ENCODE measurements at places on chromosomes 3 and 15.

- no peak for DNase-seq
Measured at GRCh38 chr15:43879386-43880355, 52.9 kb downstream of the WDR76 start.

DNA sequence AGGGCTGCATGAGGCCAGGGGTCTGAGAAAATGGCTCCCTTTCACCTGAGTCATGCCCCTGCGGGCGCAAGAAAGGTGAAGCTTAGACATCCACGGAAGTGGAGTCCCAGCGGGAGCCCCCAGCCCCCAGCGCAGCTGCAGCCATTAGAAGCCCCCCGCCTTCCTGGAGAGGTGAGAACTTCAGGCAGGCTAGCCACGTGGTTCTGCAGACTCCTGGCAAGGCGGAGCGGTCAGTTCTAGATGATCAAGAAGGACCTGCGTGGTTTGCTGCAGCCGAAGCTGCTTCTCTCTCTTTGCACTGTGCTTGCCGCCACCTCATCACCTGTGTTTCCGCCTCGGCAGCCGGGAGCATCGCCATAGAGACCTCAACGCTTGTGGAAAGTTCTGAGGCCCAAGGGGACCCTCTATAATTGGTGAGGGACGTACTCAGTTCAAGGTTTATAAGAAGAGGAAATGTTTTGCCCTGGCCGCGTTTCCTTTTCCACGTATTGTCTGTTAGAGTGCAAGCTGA lies 15.8 kb upstream of the KCNMB3 start:
- no peak for DNase-seq

DNA sequence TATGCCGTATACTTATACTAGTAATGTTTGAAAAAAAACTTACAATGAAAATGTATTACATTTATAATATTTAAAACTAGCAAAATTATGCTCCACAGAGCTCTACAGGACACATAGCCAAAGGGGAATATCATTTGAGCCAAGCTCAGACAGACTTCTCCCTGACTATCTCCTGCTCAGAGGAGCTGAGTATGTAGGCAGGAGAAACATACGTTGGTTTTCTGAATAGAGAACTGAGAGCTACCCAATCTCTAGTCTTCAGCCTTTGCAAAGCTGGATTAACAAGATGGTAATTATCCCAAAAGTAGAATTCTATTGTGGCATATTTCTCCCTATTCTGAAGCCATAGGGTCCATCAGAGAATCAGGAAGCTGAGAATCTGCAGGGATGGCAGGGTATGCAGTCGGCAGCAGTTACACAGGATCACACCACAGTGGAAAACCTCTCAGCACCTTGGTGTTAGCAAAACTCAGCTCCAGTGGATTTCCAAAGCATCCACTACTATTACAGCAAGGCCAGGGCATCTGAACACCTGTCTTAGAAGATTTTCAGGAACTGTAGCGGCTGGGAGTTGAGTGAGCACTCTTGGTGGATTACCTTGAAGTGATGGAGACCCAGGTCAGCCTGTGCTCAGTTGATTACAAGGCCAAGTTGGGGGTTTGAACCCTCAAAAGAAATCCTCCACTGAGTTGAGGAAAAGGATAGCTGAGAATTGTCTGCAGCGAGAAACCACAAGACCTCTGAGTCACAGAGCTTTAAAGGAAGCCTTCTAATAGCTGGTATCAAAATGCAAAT lies 30.1 kb downstream of the GPR15 start:
- DNase-seq = no peak

GRCh38 chr15:57355259-57355658 lies 21.0 kb upstream of the CGNL1 start:
- no peak for DNase-seq

DNA sequence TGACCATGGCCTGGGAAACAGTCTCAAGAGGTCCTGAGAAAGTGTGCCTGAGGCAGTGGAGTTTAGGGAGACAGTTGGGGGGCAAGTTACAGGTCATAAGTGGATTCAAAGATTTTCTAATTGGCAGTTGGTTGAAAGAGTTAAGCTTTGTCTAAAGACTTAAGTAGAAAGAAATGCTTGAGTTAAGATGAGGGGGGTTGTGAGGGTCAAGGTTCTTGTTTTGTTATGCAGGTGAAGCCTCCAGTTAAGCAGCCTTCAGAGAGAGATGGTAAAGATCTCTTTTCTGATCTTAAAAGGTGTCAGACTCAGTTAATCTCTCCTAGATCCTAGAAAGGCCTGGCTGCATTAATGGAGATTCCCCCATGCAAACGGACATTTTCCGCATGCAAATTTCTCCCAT lies 356.3 kb upstream of the C2CD4B start:
- DNase-seq = no peak

GRCh38 chr3:183438735-183439134 lies 10.3 kb upstream of the MCF2L2 start:
- DNase-seq = no peak

Measured in activated T-helper 9 cell treated with anti-CD3 and anti-CD28 coated beads, Interleukin-2, amount 50 U/mL, for 16 hours (primary cell).